HT1080 (cell line): ENCODE measurements at places on chromosomes 4 and X. TPM values are rescaled to one million over a fixed set of nuclear protein-coding genes. Genes with fewer than 3 reads are reported as not detected.
A peak's percentile ranks its signal among the peaks of the same experiment; 100 is the strongest.

DNA sequence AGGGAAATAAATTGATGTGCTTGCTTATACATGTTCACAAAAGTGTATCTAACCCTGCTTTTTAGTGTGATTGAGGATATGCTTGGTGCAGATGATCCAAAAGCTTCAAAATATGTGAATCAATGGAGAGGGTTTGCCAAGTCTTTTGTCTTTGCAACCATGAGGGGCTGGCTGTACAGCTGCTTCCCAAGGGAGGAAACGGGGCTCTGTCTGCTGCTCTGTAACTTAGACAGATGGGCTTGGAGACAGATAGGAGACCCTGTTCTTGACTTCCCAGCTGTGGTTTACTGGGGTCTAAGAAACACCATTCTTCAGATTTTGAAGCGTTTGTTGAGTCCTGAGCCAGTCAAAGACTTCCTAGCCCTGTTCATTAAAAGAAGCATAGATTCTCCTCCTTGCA lies 152.3 kb downstream of the DCLK2 start:
- DNase-seq = no peak

DNA sequence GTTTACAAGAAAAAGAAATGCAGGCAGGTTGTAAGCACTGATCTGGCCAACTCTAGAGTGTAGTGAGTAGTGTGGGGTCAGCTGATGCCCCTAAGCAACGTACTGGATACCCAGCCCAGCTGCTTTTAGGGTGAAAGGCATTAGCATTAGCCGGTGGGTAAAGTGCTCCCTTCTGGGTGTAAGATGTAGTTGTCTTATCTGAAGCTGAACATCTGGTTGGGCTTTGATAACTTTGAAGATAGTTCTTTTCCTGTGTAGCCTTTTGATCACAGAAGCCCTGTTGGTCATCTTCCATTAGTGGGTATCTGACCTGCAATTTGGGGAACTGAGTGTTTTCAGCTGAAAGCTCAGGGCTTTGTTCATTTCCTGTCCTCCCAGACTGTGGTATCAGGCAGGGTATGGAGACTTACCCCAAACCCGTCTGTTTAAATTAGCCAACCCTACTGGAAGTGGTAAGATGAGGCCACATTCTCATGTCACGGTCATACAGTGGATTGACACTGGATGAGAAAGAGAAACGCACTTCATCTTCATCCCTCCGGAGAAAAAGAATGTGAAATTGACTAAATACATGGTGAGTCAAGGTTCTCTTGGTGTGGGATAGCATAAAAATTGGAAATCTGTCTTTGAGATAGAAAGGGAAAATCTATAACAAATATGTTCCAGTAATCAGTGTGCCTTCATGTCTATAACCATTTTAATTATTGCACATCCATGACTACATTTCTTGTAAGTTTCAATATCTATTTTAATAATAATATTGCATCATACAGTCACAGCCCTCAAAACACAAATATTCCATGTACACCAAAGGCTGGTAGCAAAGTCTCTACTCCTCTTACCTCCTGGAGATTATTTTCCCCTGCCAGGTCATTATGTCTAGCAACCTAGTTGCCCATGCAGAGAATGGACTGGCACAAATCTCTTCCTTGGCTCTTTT lies 8.7 kb downstream of the RHOH start:
- no peak for DNase-seq

- no peak for DNase-seq
Measured at GRCh38 chrX:121755541-121755940, 708.1 kb downstream of the GLUD2 start.

- DNase-seq = no peak
Measured at GRCh38 chrX:85375333-85375738, 4.1 kb downstream of the POF1B start.

GRCh38 chr4:140861359-140862176 lies 105.4 kb upstream of the TBC1D9 start:
- peak; percentile 69 for DNase-seq

DNA sequence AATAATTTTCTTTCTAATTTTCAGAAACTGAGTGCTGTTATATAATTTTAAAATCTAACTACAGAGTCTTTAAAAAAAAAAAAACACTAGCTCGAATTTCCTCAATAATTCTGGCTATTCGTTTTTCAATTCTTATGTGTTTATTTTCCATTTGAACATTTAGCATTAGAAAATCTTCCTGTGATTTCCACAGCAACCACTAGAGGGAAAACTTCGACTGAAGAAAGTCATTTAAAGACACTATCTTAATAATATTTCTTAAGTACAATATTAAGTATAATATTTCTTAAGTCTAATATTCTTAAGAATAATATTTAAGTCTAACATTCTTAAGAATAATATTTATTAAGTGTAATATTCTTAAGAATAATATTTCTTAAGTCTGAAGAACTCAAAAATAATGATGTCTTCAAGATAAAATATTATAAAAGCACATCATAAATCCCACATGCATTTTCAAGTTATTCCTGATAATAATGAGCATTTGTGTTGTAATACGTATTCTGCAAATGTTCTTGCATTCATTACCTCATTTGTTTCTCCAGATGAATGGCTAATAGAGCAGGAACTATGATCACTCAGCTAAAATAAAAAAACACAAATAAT lies 118.4 kb upstream of the WDR17 start:
- no peak for DNase-seq

GRCh38 chrX:107506596-107507031 lies 57.2 kb downstream of the FRMPD3 start:
- no peak for DNase-seq

DNA sequence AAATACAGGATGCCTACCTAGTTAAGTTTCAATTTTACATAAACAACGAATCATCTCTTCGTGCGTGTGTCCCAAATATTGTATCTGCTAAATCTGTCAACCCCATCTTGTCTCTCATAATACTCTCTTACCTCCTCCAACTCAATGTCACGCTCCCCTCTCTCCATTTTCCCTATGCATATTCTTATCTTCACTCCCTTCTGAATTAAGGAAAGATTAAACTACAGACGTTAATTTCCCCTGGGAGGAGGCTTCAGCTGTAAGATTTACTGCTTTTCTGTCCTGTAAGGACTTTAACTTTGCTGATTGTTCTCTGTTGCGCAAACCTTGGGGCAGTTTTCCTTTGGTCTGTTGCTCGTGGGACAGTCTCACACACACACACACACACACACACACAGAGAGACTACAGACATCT lies 455 bp upstream of the ABCB7 start:
- DNase-seq = no peak

GRCh38 chr4:102358128-102358527 lies 12.8 kb upstream of the SLC39A8 start:
- DNase-seq = no peak

DNA sequence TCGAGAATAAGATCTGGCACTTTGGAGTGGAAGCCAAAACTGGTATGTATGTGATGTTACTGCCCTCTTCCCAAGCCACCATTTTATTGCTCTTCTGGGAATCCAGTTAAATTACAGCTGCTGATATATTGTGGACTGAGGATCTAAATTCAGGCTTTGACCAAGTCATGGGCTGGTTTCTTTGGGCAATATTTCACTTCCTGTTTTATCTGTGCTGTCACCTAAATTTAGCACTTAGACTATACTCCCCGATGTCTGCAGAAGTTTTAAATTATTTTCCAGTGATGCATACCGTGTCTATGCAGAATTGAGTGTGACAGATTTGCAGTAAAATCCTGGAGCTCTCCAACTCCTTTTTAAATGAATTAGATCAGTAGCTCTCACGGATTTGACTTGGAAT lies 100.0 kb downstream of the TEX13A start:
- DNase-seq = no peak

DNA sequence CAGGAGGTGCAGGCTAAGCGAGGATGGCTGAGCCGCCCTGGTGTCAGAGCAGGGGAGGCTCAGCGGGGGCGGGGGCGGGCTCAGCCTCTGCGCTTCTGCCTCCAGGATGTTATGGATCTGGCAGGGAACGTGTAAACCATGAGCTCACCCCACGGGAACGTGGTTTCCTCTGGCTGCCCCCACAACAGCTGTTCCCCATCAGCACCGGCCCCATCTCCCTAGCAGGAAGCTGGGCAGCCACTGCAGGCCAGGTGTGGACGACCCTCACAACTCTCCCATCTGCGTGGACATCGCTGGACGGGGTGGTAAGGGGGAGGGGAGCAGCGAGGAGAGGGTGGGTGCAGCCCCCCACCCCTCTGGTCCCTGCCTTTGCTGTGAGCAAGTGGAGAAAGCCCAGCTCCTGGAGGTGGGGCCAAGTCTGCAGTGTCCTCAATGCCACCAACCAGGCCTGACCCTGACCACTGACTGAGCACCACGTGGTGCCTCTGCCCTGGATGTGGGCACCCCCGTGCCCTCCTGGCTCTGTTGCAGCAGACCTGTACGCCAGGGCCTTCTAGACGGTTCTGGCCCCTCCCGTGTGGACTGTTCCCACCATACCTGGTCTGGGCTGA lies 28.1 kb upstream of the SPON2 start:
- peak; percentile 60 for DNase-seq

- DNase-seq = peak; percentile 45
Measured at GRCh38 chr4:46844325-46844917, 64.6 kb downstream of the COX7B2 start.

GRCh38 chr4:102335616-102336015 lies 9.7 kb downstream of the SLC39A8 start:
- no peak for DNase-seq

DNA sequence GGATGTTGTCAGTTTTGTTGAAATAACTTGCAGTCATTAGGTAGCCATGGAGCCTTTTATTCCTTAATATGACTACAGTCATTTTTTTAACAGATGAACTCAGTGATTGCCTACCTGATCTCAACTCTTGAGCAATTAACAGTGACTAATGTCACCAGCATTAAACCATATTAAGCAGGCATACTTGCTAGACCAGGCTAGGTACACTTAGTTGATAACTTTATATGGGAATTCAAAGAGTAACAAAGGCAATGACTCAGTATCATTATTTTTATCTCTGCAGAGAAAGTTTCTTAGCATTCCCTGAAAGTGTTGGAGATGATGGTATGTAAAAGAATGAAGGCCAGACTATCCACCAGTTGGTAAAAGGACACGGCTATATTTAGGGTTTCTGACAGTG lies at the start of gene C4orf54:
C4orf54 (minus strand) TSS at position 31 of the 400 bp plus-strand sequence. CDS start 3,180 bp downstream, outside the sequence.
- DNase-seq = no peak

DNA sequence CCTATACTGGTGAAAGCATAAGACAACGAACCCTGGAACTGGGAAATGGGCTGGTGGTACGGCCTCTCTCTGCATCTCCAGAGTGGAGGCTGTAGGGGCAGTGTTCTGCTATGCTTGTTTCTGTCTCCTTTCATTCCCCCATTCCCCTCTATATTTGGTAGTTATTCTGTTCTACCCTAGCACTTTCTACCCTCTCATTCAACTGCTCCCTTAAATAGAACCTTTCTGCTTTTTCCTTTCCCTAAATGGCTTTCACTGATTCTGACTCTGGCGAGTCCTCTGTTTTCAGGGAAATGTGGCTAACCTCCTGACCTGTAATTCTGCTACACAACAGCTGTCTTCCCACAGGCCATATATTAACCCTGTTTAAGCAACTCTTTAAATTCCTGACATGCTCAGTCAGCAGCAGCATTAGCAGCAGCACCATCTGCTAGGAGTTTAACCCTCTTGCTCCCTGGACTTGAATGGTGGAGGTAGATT lies 94.2 kb downstream of the CXCL13 start:
- DNase-seq = peak; percentile 83

DNA sequence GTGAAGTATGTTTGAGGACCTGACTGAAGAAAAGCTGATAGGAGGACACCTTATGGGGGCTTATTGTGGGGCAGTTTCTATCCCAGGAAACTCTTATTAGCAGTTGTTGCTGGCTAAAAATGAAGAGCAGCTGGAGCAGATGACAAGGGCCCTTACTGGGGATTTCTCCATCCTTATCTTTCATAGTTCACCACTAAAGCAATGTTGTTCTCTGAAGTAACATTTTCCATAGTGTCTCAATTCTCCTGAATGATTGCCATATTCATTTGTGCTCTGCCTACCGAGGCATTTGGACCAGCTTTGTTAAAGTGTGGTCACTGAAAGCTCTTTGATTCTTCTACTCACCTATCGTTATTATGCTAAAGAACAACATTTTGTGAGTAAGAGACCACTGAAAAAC lies 7.7 kb downstream of the ENOX2 start:
- DNase-seq = no peak

GRCh38 chrX:122622795-122623194 lies 561.3 kb upstream of the GRIA3 start:
- no peak for DNase-seq

DNA sequence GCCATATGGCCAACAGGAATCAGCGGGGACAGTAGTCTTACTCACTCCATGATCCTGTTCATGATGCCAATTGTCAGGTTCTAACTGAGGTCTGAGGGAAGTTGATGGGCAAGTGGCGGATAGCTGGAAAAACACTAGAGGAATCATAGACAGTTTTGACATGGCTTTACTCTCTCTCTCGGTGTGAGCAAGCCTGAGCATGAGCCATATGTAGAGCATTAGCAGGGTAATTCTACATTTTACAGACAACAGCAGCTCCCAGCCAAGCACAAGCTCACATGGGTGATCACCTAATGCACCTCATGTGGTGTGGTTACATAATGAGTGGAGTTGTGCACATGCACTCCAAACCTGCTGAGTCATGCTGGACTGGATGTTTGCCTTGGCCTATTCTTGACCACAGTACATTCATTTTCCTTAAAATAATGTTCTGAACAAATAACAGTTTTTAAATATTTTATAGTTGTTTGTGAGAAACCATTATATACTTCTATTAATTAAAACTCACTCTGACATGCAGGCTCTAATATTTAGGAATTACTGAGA lies 429.2 kb downstream of the GPAT3 start:
- peak; percentile 33 for DNase-seq

GRCh38 chr4:121421594-121421993 lies 40.8 kb upstream of the QRFPR start:
- no peak for DNase-seq

Gene RPS6KA6
- total RNA-seq = not detected in 2 replicates

Gene EPHA5
- total RNA-seq = not detected in 2 replicates

Gene C4orf17
- not detected in 2 replicates for total RNA-seq

Gene RBM46
- total RNA-seq = not detected in 2 replicates

Gene PARM1
- not detected in 2 replicates for total RNA-seq

Gene CCKAR
- not detected in 2 replicates for total RNA-seq

Gene CTAG1A
- 130 and 312 TPM in 2 replicates for total RNA-seq

Gene UNC5C
- 0.10 and 0.11 TPM in 2 replicates for total RNA-seq
